ENCODE measurements at places on chromosomes 3 and 15.

DNA sequence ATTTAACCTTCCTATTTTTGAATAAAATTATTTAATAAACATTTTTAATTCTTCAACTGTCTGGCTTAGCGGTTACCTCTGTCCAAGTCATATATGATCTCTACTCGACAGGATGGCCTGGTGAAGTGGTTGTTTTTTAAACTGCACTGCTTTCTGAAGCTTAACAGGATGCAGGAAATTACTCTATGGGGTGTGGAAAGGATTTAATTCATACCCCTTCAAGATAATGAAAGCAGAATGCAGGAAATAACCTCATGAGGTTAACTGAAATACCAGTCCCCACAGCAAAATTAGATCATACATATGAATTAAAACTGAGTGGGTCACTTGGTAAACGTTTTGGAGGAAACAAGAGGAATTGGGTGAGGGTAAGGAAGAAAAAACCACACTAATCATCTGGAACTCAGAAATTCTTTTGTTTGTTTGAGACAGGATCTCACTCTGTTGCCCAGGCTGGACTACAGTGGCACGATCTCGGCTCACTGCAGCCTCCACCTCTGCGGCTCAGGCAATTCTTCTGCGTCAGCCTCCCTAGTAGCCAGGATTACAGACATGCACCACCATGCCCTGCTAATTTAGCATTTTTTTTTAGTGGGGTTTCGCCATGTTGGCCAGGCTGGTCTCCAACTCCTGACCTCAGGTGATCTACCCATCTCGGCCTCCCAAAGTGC is 50.1 kb downstream of the LYSMD4 start:
- DNase-seq: no peak

GRCh38 chr3:35772381-35773015 is 133.2 kb downstream of the ARPP21 start:
- DNase-seq: no peak

DNA sequence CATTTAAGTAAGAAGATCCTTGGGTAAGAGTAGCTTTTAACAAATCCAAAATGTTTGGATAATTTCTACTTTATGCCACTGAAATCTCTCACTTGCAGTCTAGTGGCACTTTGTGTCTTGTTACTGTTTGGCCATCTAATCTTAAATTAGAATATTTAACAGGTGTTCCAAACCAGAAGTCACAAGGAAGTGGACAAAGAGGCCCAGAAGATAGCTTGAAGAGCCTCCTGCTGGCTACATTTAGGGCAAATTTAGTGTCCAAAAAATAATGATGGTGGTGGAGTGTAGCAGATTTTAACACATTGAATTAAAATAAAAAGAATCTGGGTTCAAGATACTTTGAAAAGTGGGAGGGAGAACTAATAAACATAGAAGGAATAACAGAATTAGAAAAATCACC is 172.2 kb downstream of the GHSR start:
- DNase-seq: no peak

DNA sequence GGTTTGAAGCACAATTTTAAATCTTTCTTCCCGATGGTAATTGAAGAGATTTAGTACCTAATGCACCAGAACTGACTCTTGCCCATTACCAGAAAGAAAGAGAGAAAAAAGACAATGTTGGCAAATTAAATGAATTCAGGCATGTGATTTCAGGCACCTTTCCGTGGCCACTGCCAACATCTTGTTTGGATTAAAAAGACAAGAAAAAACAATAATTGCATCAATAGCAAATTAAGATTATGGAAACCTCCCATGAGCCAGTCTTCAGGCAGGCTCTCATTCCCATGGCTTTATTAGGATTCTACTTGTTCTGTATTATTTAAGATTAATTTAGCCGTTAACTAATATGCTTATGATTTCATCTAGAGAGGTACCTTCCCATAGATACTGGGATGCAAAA is 193.0 kb downstream of the GREM1 start:
- no peak for DNase-seq

GRCh38 chr15:57171426-57171825 is 204.9 kb upstream of the CGNL1 start:
- DNase-seq: no peak

DNA sequence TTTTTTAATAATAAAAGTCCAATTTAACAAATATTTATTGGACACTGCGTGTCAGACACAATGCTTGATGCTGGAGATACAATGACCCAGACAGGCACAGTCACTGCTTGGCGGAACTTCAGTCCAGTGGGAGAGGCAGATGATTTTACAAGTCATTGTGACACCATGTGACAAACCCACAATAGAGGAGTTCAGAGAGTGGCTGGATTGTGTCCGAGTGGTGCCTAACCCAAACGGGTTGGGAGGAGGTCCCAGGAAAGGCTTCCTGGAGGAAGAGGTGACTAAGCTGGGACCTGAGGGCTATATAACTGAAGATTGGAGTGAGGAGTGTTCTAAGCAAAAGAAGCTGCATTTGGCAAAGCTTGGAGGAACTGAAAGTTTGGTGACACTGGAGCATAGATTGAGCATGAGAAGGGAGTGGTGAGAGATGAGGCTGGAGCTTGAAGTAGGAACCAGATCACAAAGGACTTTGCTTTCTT is 41.4 kb downstream of the CRTC3 start:
- no peak for DNase-seq

GRCh38 chr3:65524584-65524983 is 514.1 kb downstream of the MAGI1 start:
- DNase-seq: no peak

GRCh38 chr3:16504242-16504641 is 9.3 kb downstream of the RFTN1 start:
- no peak for DNase-seq

DNA sequence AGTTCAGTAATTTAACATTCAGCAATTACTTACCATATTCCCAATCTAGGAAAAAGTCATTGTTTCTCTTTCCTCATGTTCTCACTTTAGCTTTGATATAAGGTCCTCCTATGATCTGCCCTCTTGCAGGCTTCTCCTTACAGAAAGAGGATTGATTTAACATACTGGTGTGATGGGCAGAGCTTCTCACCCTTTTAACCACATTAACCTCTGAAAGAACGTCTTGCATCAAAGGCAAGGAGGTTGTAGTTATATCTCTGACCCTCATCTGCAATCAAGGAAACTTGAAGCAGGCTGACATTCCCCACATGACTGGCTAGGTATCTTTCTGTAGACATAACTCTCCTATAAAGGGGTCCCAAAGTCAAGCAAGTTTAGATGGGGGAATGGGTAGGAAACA is 39.5 kb downstream of the BTLA start:
- no peak for DNase-seq

- DNase-seq: peak; percentile 38
Measured at GRCh38 chr3:14524311-14524711, 15.8 kb downstream of the GRIP2 start.

GRCh38 chr15:80059786-80060355 is 395 bp downstream of the ZFAND6 start:
- no peak for DNase-seq

GRCh38 chr3:16916840-16917239 is 32.1 kb downstream of the PLCL2 start:
- no peak for DNase-seq

DNA sequence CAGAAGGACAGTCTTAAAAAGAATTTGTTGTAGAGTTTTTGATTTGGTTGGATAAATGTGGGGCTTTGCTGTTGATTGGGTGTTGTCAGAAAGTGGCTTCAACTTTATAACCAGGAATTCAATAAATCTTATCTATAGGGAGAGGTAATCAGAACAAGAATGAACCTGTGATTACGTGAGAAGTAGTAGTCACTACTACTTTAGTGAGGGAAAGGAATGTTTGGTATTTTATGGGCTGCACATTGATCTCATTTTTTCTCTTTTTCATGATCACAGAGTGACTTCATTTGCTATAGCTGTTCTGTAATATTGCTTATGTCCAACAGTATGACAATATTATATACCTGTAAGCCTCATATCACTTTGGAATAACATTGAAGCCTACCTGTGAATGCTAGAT is 485.2 kb upstream of the BCHE start:
- no peak for DNase-seq

DNA sequence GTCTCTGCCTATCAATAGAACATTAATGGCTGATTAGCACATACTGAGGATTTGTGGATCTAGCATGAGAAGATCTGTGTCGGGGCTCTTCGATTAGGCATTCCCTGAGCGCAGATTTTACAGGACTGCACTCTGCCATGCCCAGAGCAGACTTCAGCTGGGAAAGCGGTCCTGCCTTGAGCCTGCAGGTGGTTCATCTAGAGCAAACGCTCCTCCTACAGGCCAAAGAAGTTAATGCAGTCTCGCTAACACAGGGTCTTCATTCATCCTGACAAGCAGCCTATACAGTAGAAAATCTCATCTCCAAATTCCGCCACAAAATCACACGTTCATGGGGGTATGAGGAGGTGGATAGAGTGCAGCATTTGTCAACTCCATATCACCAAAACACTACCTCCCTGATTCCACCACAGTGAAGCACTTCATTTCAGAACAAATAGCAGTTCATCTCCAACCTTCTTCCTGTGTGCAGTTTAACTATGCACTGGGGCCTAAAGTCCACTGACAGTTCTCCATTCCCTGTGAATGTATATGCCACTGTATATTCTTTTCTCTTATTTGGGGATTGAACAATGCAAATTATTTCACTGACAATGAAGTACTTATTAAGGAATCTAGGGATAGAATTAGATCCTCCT is 405.8 kb downstream of the IGSF11 start:
- no peak for DNase-seq

GRCh38 chr3:53132347-53132746 is 2.1 kb upstream of the RFT1 start:
- no peak for DNase-seq

DNA sequence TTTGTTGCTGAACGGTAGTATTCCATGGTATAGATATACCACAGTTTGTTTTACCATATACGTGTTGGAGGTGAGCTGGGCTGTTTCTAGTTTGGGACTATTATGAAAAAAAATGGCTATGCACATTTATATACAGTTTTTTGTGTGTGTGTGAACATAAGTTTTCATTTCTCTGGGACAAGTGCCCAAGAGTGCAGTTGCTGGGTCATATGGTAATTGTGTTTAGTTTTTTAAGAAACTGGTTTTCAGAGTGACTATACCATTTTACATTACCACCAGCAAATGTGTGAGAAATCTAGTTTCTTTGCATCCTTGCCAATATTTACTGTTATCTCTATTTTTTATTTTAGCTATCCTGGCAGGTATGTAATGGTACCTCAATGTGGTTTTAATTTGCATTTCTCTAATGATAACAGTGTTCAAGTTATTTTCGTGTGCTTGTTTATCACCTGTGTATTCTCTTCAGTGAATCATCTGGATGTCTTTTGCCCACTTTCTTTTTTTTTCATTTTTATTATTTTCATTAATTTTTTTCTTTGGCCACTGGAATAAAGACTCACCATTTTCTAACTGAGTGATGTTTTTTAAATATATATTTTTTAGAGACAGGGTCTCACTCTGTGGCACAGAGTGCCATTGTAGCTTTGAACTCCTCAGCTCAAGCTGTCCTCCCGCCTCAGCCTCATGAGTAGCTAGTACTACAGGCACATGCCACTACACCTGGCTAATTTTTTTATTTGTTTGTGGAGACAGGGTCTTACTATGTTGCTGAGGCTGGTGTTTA is 75.3 kb downstream of the ZNF609 start:
- no peak for DNase-seq

All from activated effector memory CD4-positive, alpha-beta T cell treated with anti-CD3 and anti-CD28 coated beads, Interleukin-2, amount 50 U/mL, for 16 hours (primary cell).